ENCODE measurements at places on chromosomes 3 and 15. TPM values are rescaled to one million over a fixed set of nuclear protein-coding genes. Genes with fewer than 3 reads are reported as not detected.

The EPHB3 gene
- total RNA-seq = 23.4 TPM

The CPLX3 gene
- not detected for total RNA-seq

The KPNA4 gene
- total RNA-seq = 24.5 TPM

The MOBP gene
- total RNA-seq = not detected

The NOX5 gene
- not detected for total RNA-seq

The NPAP1 gene
- not detected for total RNA-seq

The SPSB4 gene
- not detected for total RNA-seq

The ROBO1 gene
- total RNA-seq = 19.7 TPM
